ENCODE measurements at places on chromosomes 12 and 14.

DNA sequence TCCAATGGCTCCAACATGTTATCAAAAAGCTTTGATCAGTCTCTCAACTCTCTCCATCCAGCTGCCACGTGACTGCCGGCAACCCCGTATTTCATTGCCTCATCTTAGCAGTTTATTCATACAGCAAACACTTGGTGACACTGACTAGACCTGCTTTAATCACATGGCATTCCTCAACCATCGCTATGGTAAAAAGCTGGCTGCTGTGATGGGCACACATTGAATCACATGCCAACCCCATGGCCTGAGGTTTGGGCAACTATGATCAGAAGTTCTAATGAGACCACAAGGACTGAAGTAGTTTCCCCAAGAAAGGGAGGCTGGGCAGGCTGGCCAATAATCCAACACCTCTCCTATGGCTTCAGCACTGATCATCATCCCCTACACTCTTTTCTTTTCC, 40.6 kb upstream of the TAS2R42 start:
- DNase-seq, result no peak

DNA sequence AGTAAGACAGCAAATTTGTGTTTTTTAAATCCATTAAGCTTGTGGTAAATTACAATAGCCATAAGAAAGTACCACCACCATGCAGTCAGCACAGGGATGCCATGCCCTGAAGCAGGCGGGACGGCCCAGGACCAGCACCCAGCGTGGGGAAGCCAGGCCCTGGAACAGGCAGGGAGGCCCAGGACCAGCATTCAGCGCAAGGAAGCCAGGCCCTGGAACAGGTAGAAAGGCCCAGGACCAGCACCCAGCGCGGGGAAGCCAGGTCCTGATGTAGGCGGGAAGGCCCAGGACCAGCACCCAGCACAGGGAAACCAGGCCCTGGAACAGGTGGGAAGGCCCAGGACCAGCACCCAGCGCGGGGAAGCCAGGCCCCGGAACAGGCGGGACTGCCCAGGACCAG, 13.2 kb downstream of the CHFR start:
- no peak for DNase-seq

DNA sequence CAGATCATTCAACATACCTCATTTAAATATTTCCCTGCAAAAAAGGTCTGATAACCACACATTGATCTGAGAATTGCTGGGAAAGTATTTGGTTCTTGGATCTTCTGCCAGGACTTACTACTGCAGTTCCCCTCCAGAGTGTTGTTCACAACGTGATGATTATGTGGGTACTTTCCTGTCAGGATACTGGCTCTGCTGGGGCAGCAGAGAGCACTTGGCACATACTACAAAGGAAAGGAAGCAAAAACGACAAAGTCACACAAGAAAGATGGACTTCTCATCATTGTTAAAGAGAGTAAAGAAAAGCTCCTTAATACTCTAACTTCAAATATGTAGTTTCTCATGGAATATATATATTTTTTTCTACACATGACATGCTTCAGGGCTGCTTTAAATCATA, 11.5 kb downstream of the GNS start:
- no peak for DNase-seq

- no peak for DNase-seq
Observed at GRCh38 chr12:11719678-11720099, 70.2 kb downstream of the ETV6 start.

GRCh38 chr12:89179245-89179644, 173.1 kb downstream of the DUSP6 start:
- no peak for DNase-seq

DNA sequence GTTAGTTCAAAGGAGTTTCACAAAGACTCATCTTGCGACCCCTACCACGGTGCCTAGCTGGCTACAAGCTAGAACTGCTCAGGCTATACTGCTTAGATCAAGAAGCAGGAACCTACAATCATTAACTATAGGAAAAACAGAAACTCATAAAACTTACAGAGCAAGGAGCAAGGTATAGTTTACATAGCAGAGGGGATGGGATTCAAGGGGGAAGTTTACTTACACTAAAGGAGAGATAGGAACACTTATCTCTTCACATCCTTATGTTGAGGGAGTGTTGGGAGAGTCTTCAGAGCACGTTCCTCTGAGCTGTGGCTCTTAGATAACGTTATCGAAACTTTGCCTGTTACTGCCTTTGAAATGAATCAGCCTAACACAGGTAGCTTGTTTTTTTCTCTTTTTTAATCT, 58.1 kb downstream of the FSCB start:
- DNase-seq, result peak; percentile 95

DNA sequence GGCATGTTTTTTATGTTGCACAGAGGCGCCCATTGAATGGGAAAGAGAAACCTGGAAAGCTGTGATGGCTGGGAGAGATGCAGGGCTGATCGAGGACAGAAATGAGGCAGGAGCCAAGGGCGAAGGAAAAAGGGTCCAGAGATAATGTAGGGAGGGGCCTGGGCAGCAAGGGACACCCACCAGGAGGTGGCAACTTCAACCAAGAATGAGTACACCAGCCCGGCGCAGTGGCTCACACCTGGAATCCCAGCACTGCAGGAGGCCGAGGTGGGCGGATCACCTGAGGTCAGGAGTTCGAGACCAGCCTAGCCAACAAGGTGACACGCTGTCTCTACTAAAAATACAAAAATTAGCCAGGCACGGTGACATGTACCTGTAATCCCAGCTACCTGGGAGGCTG, 4.0 kb downstream of the SSH1 start:
- no peak for DNase-seq

DNA sequence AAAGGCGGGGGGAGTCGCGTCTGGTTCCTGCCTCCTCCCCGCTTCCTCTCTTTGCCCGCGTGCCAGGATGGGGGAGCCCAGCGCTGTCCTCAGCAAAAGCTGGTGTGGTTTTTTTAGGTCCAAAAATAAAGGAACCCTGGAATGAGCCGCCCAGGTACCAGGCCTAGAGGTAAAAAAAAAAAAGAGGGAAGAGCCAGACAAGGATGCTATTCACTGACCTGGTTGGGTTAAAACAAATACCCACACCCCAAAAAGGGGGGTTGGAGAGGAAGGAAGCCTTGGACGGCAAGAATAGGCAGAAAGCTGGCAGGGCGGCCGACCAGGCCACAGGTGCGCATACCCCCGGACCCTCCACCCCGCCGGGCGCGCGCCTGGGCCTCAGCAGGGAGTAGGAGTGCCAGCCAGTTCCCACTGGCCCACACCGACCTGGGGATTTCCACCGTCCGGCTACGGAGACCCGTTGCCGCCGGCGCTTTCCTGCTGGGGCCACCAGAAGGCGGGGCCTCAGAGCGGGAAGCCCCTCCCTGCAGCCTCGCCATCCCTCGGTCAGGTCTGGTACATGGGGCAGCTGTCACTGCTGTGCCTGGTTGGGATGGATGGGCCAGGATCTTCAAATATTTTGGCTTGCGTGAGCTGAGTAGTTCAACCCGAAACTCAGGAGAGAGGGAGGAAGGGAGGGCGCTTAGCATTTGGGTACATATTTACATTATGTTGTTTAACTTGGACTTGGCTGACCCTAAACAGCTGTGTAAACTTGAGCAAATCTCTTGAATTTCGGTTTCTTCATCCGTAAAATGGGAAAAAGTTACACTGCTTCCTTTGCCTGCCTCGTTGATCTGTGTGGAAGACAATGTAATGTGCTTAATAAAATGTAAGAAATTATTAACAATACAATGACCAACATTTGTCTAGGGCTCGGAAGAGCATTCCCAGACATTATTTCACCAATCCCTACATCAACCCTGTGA, 5.4 kb upstream of the IRF2BPL start:
- DNase-seq, result peak; percentile 86

- no peak for DNase-seq
Observed at GRCh38 chr14:39396448-39396847, 35.8 kb downstream of the FBXO33 start.

DNA sequence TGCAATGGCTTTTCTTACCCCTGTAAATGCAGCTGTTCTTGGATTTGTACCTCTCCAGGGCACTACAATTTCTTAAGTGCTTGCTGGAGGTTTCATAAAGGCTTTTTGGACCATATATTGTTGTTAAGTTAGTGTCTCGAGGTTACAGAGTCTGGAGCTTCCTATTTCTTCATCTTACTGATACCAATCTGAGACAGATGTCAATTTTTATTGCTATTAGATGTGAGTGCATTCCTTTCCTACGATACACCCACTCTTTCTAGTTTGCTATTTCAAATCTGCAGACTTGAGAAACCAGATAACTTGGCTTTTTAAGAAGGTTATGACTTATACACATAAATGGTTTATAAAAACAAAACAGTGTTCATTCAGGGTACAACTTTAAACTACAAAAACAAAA, 2.1 kb downstream of the NOXRED1 start:
- no peak for DNase-seq

DNA sequence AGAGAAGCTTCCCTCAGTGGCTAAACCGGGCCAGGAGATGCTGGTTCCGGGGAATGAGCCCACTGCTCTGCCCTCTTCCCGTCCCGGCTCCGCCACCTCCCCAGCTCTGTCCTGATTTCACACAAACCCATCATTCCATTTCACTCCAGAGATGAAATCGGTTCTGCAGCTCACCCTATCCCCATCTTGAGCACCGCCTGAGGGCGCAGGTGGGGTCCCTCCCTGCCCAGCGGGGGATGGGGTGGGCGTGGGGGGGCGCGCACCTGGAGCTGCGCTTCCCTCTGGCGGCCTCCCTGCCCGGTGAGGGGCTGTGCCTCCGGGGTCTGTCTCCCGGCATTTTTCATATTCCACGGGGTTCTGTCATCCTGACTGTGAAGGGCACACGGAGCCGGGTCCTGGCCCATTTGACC, 44.7 kb downstream of the NOC4L start:
- no peak for DNase-seq

GRCh38 chr12:128178966-128179365, 88.0 kb upstream of the TMEM132C start:
- DNase-seq, result no peak

GRCh38 chr14:59332727-59333126, 132.5 kb downstream of the GPR135 start:
- DNase-seq, result no peak
